GOT3 (cell line): ENCODE measurements at places on chromosomes 16 and 17.

- no peak for DNase-seq
Observed at GRCh38 chr17:61058066-61058465, 341.6 kb upstream of the TBX2 start.

DNA sequence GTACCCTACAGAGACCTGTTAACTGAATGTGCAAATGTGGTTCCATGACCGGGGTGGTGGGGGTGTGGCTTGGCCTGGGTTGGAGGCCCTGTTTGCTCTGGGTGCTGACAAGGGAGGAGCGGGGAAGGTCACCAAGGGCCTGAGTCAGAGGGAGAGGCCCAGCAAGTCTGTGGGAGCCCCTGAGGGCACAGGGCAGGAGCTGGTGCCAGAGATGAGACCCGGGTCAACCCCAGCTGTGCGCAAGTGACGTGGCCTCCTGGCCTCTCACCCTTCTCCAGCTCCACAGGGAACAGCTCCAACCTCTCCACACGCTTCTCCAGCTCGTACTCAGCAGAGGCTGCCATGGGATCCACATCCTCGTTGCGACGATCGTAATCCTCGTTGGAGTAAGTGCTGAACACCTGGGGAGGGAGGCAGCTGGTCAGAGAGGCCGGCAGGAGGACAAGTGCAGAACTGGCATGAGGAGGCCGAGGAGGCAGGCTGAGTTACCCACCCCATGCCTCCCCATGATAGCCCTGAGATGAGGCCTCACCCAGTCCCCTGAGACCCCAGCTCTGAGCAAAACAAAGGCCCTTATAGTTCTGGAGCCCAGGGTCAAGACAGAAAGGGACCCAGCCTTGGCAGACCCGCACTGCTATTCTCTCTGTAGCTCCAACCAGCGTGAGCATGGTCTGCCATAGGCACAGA, 5.5 kb downstream of the PPP1R9B start:
- DNase-seq = no peak

DNA sequence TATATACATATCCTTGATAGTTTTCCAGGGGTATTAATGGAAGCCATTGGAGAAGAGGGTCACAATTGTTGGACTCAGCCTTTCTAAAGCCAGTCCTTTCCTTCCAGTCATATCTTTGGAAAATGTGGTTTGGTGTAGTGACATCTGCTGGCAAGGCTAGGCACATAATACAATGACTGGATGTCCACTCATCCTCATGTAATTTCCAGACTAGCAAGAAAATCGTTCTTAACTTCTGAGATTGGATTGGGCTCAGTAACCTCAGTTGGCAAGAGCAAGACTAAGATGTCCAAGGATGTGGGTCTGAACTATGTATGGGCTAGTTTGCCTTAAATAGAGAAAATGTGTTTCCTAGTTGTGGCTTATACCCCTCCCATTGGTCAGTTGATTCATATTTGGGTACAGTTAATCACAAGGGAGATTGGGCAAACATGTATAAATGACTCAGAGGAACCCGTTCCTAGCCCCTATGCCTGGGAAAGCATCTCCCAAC, 8.7 kb upstream of the KAT7 start:
- DNase-seq = peak; percentile 18

DNA sequence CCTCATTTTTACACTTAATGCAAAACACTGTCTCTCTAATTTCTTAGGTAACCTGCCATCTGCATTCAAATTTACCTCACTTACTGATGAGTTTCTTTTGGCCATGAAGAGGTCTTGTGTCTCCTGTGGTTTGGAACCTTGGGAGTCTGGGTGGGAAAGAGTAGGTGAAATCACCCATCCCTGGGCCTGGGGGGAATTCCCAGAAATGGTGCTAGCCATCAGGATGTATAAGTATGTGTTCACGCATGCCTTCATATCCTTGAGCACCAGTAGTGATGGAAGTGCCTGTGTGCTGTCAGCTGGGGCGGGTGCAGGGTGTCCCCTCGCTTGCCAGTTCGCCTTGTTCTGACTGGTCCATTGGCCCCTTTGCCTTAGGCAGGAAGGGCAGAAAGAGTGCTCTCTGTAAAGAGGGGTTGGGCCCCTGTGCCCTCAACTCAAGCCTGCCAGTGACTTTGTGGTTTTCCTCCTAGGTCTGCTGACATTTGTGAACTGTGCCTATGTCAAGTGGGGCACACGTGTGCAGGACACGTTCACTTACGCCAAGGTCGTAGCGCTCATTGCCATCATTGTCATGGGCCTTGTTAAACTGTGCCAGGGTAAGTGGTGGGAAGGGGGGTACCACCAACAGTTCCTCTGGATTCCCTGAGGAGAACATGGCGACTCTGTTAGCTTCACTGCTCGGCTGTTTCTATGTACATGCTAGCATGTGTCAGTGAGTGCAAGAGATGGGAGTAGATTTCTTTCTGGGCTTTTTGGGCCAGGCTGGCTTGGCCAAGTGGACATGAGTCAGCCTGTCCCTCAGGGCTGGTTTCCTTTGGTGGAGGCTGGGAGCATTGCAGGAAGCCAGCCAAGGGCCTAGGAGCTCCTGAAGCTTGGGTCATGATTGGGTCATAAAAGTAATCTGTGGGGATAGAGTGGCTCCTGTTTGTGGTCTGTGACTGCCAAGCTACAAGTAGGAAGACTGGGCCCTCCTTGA, 23.2 kb downstream of the SLC7A6OS start:
- DNase-seq = peak; percentile 65

DNA sequence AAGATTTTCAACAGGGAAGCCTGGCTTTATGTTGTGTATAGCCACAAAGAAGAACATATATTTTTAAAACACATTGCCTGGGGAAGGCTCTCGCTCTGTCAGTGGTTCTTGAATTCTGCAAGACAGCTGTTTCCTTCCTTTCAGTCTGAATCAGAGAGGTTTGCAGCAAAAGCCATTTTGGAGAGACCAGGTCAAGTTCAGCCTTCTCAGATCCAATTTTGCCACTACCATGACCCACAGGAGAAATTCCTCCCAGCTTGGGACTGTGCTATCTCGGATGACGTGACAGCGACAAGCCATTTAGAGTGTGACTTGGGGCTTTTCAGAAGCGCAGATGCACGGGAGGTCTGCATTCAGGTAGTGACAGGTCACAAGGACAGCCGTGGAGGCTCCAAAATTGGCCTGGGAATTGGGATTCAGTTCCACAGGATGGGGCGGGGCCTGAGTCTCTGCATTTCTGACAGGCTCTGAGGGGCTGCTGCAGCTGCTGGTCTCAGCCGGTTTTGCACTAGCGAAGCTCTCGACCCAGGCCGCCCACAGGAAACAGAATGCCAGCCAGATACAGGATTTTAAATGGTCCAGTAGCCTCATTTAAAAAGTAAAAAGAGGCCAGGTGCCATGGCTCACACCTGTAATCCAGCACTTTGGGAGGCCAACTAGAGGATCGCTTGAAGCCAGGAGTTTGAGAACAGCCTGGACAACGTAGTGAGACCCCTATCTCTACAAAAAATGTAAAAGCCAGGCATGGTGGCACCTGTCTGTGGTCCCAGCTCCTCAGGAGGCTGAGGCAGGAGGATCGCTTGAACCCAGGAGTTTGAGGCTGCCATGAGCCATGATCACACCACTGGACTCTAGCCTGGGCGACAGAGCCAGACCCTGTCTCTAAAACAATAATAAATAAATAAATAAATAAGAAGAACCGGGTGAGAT, 196.6 kb upstream of the CIBAR2 start:
- DNase-seq = no peak
